Putamen (tissue), 1 donor: ENCODE measurements at places on chromosomes 5 and 9.

- no peak for DNase-seq
These were observed 82.4 kb downstream of the CNTLN start for GRCh38 chr9:17217272-17217671.

DNA sequence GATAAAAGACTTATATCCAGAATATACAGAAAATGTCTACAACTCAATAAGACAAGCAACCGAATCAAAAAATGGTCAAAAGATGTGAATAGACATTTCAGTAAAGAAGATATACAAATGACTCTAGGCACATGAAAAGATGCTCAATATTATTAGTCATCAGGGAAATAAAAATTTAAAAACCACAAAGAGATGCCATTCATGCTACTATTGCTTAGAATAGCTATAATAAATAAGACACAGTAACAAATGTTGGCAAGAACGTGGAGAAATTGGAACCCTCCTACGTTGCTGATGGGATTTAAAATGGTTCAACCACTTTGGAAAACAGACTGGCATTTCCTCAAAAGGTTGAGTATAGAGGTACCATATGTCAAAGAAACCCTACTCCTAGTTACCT is 39.8 kb downstream of the POLK start:
- DNase-seq, result no peak

DNA sequence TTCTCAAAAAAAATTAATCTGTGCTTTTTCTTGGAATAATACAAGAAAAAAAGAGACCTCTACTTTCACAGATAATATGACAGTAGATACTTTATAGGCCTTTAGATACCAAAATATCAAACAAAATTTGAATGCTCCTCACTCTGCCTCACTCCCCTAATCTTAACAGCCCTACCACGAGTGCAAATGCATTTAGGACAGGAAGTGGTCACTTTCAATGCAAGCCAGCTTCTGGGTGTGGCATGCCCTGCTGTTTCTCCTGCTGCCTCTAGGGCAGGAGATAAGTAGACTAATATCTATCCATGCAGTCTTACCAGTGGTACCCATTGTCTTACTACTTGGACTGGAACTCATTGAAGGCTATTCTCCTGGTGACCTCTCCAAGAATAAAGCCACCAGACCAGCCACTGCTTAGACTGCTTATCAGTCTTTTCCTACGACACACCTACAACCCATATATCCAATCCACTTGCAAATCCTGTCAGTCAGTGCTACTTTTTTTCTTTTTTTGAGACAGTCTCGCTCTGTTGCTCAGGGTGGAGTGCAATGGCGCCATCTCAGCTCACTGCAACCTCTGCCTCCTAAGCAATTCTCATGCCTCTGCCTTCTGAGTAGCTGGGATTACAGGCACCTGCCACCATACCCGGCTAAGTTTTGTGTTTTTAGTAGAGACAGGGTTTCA is 23.0 kb downstream of the FRRS1L start:
- DNase-seq, result no peak

- DNase-seq, result no peak
These were observed 65.5 kb upstream of the BARHL1 start for GRCh38 chr9:132516911-132517310.

- DNase-seq, result no peak
These were observed 113.4 kb downstream of the ST8SIA4 start for GRCh38 chr5:100789694-100790093.

GRCh38 chr9:27800159-27800558 is 226.9 kb upstream of the C9orf72 start:
- DNase-seq, result no peak

- no peak for DNase-seq
These were observed 66.2 kb upstream of the CNTLN start for GRCh38 chr9:17068671-17069070.

- no peak for DNase-seq
These were observed 30.7 kb downstream of the TRPM6 start for GRCh38 chr9:74856989-74857388.

GRCh38 chr9:29958469-29958868 is 2385.2 kb upstream of the C9orf72 start:
- DNase-seq, result no peak

DNA sequence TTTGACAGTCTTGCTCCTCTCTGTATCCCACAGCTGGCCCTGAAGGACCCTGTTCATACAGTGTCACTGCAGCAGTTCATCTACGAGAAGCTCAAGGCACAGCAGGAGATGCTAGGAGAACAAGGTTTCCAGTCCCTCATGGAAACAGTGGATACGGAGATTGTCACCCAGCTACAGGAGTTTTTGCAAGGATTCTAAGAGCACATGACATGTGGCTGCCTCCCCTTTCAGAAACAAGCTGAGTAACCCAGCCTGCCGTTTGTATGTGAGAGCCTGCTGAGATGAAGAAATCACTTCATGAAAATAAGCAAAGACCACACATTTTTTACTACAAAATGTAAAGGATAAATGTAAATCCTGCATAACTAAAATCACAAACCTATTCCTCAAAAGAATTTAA is 48.5 kb downstream of the LRRC70 start:
- DNase-seq, result no peak

- DNase-seq, result no peak
These were observed 325.0 kb downstream of the AGTPBP1 start for GRCh38 chr9:85416715-85417114.

GRCh38 chr9:93172666-93173364 is 11.1 kb upstream of the WNK2 start:
- no peak for DNase-seq

- no peak for DNase-seq
These were observed 16.3 kb downstream of the SH2D3C start for GRCh38 chr9:127762111-127762676.

GRCh38 chr5:177963966-177964365 is 32.1 kb downstream of the PROP1 start:
- DNase-seq, result no peak

GRCh38 chr9:137130176-137130755 is 8.7 kb upstream of the GRIN1 start:
- no peak for DNase-seq

- DNase-seq, result no peak
These were observed 129.4 kb downstream of the FBN2 start for GRCh38 chr5:128408622-128409021.

- DNase-seq, result no peak
These were observed 164.4 kb upstream of the EDIL3 start for GRCh38 chr5:84549054-84549453.
